Coronary artery (tissue), 2 donors: ENCODE measurements at places on chromosomes 11 and 22.

- no peak for DNase-seq
These were observed 2.9 kb upstream of the HTATIP2 start for GRCh38 chr11:20360650-20361049.

- no peak for DNase-seq
These were observed 72.3 kb upstream of the GRK3 start for GRCh38 chr22:25492162-25492561.

GRCh38 chr11:66639066-66639813 lies 737 bp downstream of the RBM4 start:
- DNase-seq: no peak

DNA sequence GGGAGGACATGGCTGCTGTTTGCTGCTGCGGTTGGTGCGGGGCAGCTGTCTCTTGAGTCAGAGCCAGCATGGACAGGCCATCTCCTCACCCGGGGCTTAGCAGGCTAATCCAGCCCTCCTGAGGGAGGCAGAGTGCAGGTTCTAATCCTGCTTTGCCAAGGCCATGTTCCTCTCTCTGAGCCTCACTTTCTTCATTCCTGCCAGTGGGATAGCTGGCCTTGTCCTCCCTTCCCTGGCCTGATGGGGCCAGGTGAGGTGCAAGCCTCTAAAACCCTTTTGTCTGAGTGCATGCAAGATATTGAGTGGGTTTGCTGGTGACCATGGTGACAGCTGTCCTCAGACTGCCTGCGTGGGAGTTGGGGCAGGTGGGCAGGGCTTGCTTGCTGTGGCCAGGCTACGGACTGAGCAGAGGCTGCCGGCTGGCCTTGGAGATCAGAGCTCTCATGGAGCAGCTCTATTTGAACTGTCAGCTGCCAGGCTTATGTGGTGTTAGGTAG lies 3.6 kb downstream of the USP35 start:
- no peak for DNase-seq

DNA sequence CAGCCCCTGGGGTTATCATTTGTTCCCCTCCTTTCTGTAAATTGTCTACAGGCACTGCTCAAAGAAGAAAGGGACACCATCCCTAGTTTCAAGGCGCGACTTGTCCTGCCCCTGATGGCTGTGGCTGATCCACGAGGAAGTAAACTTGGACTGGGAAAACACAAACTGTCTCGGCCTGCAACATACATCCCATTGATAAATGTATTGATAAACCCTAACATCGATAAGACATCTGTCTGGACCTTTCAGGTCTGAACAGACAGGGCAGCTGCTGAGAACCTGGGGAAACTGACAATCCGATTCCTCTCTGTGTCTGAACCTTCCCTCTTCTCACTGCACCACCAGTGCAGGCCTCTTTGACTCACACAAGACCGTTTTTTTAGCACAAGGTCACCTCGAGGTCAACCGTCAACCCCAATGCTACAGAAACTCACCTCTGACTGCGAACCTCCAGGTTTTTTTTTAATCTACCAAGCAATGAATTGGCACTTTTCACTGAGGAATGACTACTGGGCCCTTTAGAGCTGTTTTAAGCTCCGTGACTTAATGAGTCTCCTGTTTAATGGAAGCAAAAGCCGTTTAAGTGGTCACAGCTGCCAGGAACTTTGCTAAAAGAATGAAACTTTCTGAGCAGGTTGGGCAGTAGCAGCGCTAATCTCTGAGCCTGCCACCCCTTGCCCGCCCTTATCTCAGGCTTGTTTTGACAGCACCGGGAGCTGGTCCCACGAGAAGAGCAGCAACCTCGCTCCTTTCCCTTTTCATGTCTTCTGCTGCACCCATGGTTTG lies 203.8 kb upstream of the TMEM45B start:
- DNase-seq: no peak

GRCh38 chr11:105177658-105178057 lies 38.1 kb upstream of the CARD18 start:
- DNase-seq: no peak

DNA sequence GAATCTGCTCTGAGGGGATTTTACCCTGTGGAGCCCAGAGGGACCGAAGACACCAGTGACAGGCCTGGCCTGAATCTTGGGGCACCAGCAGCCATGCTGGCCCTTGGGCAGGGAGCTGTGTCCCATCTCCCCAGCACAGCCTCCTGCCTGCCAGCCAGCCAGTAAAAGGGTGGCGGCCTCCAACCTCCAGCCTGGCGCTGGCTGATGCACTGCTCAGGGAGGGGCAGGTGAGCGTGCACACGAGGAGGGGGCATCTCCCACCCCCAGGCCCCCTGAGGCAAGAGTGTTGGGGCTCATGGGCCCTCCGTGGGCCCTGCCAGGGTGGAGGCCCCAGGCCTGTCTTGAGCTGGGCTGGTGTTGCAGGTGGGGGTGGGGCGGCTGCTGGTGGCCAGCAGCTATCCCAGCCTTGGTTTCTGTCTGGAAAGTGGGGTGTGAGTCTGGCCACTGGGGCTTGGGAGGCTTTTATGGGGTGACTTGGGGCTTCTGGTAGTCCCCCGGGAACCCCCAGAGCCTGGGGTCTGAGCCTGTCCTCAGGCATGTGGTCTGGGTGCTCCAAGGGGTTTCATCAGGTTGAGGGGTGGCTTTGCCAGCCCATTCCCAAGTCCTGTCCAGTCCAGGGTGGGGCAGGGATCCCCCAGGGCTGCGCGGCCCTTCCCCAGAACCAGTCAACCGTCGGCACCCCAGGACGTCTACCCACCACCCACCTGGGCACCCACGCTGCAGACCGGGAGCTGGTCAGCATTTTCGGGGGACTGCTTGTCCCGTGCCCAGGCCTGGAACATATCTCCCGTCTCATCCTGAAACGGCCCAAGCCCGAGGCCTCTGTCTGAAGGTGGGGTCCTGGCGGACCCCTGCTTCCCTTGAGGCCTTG lies 17.8 kb downstream of the TSPAN4 start:
- DNase-seq: no peak

DNA sequence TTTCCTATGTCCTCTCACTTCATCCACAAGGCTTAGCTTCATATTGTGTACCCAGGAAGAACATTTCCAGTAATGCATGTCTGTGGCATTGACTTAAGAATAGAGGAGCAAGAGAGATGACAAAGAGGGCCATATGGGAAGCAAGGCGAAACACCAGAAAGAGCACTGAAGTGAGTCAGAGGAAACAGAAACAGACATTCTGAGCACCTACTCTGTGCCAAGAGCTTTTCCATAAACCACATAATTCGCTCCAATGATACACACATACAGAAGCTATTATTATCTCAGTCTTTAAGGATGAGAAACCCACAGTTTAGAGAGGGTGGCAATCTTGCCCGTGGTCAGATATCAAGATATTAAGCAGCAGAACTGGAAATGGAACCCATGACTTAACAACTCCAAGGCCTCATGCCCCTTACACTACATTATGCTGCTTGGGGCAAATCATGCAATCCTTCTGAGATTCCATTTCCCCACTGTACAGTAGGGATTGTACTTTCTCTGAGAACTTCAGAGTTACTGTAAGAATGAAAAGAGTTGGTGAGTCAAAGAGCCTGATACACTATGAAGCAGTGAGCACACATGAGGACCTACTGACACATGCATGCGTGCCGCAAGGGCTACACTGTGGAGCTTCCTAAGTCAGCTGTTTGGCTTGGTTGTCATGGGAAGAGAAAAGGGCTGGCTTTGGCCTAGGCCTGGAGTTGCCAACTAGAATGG lies 126.6 kb downstream of the KCNC1 start:
- no peak for DNase-seq

GRCh38 chr11:44531116-44531504 lies 34.4 kb upstream of the CD82 start:
- no peak for DNase-seq

GRCh38 chr11:46391578-46392420 lies at the start of gene CHRM4:
CHRM4 (minus strand) TSS chr11:46391776; CDS start chr11:46386557, 5,219 bp downstream.
- DNase-seq: no peak

GRCh38 chr11:108727665-108728064 lies 62.8 kb downstream of the DDX10 start:
- no peak for DNase-seq
